ENCODE measurements at places on chromosomes 12 and 14.

DNA sequence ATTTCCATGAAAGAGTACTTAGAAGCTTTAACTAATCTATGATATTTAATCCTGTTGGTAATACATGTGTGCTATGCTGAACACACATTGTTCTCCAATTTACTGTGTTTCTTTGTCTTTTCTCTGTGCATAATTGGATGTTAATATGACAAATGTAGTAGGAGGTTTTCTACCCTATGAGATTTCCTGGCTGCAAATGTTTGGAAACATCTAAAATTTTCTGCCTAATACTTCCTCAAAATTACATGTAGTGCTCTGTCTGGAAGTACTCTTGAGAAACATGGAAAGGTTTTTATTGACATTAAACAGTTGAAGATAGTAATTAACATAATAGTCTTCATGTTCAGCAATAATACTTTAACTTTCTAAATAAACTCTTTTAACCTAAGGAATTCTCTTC, 213.0 kb downstream of the KITLG start:
- no peak for DNase-seq

DNA sequence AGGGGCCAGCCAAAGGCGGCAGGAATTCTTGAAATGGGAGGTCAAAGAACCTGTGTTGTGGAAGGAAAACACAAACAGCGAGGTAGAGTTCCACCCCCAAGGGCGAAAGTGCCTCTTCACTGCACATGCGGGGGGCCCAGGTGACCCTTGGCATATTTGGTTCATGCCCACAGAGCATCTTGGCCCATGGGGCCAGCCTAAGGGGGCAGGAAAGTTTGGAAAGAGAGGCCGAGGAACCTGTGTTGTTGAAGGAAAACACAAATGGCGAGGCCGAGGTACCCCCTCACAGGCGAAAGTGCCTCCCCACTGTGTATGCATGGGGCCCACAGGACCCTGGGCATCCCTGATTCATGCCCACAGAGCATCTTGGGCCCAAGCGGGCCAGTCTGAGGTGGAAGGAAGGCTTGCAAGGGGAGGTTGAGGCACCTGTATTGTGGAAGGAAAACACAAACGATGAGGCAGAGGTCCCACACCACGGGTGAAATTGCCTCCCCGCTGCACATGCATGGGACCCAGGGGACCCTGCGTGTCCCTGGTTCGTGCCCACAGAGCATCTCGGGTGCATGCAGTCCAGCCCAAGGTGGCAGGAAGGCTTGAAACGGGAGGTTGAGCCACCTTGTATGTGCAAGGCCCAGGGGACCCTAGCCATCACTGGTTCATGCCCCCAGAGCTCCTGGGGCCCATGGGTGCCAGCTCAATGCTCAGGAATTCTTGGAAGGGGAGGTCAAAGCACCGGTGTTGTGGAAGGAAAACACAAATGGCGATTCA, 384.1 kb downstream of the ALG10 start:
- DNase-seq: no peak

GRCh38 chr12:21543151-21543550, 17.1 kb downstream of the SPX start:
- no peak for DNase-seq

DNA sequence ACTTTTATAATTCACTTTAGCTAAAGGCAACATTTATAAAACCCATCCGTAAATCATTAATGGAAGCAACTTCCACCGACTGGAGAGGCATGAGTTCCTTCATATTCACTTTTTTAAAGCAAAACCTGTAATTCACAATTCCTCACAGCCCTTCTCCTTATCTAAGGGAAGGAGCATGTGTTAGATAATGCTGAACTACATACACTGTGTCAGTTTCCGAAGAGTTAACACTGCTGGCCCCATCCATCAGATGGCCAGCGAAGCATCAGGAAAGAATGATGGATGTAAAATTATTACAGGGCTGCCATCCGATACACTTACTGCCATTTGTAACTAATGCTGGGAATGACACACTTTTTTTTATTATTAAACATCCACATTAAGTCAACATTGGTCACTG, 392.8 kb downstream of the SOX5 start:
- DNase-seq: no peak

- no peak for DNase-seq
Measured at GRCh38 chr12:107461222-107461975, 224.2 kb upstream of the PWP1 start.

DNA sequence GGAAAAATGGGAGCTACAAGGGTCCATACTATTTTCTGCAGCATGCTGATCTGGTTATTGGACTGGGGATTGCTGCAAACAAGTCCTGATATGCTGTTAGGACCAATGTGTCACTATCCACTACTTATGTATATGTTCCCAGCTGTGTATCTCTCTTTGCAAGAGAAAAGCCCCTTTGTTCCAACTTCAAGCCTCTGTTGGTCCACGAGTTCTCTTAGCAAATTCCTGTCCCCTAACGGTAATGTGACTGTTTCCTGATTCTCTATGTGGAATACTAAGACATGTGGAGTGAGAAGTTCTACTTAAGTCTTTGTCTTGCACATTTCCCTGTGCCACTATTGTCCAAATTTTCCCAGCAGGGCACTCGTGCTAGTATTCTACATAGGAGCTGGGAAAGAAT, 557.7 kb downstream of the FSCB start:
- DNase-seq: no peak

DNA sequence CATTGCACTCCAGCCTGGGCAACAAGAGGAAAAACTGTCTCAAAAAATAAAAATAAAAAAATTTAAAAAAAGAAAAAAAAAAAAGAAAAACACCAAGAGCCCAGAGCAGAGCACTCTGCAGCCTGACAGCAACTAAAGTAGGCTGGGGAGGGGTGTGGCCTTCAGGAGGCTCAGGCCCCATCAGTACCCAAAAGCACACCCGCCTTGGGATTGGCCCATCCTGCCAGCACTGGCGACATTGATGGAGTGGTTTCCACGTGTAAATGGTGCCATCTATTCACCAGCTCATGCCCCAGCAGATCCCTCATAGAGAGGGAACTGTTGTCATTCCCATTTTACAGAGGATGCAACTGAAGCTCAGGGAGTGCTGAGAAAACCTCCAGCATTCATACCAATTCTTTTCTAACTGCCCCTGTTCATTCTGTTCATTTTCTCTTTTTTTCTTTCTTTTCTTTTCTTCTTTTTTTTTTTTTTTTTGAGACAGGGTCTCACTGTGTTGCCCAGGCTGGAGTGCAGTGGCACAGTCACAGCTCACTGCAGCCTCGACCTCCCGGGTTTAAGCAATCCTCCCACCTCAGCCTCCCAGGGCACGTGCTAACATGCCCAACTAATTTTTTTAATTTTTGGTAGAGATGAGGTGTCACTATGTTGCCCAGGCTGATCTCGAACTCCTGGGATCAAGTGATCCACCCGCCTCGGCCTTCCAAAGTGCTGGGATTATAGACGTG, 89.3 kb downstream of the IRF2BPL start:
- no peak for DNase-seq

- no peak for DNase-seq
Measured at GRCh38 chr12:81079280-81080076, 1.6 kb downstream of the ACSS3 start.

All from NB4 (cell line).